Right renal pelvis (tissue), 4 donors: ENCODE measurements at places on chromosomes 12 and 14. TPM values are rescaled to one million over a fixed set of nuclear protein-coding genes. Genes with fewer than 3 reads are reported as not detected.

PTPN21 gene
- 37.0 TPM for polyA plus RNA-seq

RD3L gene
- 0.04 TPM for polyA plus RNA-seq

BIN2 gene
- 5.1 TPM for polyA plus RNA-seq

NUP107 gene
- 64.0 TPM for polyA plus RNA-seq
